ENCODE measurements at places on chromosomes 12 and 14.
A peak's percentile ranks its signal among the peaks of the same experiment; 100 is the strongest.

- DNase-seq = no peak
Measured at GRCh38 chr14:99924379-99924778, 131.2 kb downstream of the EML1 start.

DNA sequence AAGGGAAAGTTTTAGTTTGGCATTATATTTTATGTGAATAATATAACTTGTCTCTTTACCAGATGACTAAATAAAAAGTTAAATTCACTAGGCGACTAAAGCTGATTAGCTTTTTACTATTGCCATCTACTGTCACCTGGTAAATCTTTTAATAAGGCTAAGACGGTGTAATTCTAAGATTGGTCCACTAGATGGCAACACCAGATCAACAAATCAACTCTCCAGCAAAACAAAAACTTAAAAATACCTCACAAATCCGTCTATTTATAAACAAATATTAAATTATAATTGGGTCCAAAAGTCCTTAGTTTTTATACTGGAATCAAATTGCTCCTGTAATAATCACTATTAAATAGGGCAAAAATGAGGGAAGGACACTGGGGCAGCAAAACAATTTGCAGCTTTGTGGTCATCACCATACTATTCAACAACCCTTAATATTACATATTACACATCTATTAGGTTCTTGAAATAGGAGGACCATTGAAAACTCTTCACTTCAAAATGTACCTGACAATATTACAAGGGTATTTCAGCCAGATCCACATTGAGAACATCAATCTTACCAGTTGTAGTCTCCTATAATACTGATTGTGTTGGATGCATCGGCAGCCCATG is 47.9 kb downstream of the GALC start:
- DNase-seq = peak; percentile 3

GRCh38 chr14:78448164-78449094 is 278.3 kb downstream of the NRXN3 start:
- DNase-seq = no peak

GRCh38 chr14:65993996-65994395 is 492.2 kb upstream of the CCDC196 start:
- no peak for DNase-seq

- DNase-seq = peak; percentile 89
Measured at GRCh38 chr12:56448860-56449621, at the start of gene TIMELESS. Gene TIMELESS (minus strand): TSS chr12:56449426. CDS start chr12:56434170, 15,256 bp downstream.

DNA sequence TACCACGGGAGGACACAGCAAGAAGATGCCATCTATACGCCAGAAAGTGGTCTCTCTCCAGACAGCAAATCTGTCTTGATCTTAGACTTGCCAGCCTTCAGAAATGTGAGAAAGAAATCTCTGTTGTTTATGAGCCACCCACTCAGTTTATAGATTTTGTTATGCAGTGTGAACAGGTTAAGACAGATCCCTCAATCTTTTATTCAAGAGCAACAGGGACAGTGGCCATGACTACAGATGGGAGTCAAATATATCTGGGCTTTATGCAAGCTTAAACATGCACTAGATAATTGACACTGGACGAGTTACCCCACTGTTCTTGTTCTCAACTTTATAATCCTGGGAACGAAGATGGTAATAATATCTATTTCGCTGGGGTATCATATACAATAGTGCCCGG is 288.7 kb downstream of the RPAP3 start:
- no peak for DNase-seq

DNA sequence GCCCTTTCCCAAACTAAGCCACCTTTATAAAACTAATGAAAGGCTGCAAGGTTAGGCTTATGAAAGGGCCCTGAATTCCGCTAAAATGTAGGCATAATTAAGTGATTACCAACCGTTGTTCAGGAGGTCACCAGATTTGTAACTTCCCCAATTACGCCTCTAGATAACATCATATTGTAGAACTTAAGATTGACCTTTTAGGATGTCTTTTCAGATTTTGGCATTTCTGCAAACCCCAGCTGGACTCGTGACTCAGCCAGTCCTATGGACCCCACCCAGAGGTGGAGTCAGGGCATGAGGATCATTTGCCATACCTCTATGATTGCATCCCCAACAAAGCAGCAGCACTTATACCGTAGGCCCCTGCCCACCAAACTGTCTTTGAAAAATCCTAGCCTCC is 3.7 kb upstream of the LPCAT3 start:
- no peak for DNase-seq

DNA sequence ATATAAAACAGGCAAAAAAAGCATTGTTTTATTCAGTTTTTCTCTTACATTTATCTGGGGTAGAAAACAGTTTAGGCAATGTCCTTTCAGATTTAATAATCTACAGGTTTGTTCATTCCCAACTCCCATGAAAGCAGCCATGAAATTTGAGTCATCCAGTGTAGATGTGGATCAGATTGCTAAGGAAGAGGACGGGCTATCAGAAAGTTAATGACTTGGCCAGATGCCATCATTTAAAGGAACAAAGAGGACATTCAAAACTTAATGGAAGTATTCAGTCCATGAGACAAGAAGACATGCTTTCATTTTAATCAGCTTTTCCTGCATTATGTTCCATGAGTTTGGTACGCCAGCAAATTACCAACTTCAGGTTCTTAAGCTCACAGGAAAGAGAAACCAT is 31.1 kb upstream of the POC1B start:
- peak; percentile 9 for DNase-seq

Measured in NCI-H2029 treated with DMSO at 0.1 percent for 48 hours (cell line).